Fibroblast of upper back skin (primary cell): ENCODE measurements at places on chromosomes 13 and 19.

DNA sequence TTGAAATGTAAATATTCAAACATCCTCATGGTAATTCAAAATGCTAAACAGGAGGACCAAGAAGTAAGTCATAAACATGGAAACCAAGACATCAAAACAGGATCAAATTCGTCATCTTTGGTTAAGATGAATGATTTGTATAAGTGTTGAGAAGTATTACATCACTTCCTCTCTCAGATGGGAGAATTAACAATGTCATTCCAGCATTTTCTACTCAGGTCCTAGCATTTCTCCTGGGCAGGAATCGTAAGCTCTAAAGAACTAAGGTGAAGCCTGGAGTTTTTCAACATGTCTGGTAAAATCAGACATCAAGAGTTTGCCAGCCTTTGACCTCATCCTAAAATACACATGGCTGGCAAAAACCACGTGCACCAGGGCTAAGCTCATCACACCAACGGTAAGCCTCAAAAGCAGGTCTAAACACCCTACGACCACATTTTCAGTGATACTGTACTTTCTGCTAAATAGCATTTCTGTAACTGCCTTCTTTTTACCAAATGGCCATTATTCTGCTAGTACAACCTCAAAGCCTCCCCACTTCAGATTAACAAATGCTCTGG, 24.8 kb downstream of the RANBP3 start:
- DNase-seq = peak; percentile 52

- no peak for DNase-seq
These were observed 1206.1 kb downstream of the EFNB2 start for GRCh38 chr13:105329359-105329758.

GRCh38 chr19:36093146-36093662, 17.7 kb upstream of the OVOL3 start:
- no peak for DNase-seq

DNA sequence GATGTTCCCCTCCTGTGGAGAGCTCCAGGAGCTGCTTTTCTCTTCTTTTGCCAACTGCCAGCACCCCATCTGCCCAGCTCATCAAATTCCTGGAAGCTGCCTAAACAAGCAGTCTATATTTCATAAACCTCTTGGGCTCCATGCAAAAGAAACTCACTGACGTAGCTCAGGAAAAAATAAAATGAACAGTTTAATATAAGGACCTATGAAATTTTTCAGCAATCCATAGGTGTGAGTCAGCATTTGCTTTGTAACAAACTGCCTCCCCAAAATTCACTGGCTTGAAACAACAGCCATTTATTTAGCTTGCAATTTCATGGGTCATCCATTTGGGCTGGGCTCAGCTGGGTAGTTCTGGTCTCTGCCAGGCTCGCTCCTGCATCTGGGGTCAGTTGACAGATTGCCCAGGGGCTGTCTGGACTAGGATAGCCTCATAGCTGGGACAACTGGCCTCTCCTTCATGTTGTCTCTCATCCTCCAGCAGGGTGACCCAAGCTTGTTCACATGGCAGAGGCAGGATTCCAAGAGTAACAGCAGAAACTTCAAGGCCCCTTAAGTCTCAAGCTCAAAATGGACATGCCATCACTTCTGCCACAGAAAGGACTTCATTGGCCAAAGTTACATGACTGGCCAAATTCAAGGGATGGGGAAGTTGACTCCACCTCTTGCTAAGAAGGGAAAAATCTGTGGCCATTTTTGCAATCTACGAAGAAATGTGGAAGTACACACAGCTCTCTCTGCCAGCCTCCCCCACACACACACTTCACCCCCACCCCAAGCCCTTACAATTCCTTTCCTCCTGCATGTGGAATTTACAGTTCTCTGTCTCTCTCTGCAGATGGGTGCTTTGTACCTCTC, 7.9 kb upstream of the PVR start:
- DNase-seq = peak; percentile 73

DNA sequence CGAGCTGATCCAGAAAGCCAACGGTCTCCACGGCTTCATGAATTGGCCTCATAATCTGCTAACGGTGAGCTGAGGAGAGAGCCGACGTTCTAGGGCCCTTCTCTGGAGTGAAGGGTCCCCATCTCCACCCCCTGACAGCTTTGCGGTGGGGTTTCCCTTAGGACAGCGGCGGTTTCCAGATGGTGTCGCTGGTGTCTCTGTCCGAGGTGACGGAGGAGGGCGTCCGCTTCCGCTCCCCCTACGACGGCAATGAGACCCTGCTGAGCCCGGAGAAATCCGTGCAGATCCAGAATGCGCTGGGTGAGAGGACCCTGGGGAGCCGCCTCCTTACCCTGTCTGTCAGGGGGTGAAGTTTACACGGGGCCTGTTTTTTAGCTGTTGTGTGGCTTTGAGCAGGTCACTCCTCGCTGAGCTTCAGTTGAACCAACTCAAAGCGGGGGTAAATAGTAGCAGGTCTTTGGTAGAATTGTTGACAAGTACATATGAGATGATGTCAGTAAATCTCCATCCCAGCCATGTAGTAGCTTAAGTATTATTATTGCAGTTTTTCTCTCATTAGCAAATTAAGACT, 801 bp downstream of the QTRT1 start:
- no peak for DNase-seq

- peak; percentile 95 for DNase-seq
These were observed 220.8 kb downstream of the COG6 start for GRCh38 chr13:39876258-39876657.

GRCh38 chr13:112968380-112968909, 569 bp upstream of the MCF2L start:
- no peak for DNase-seq

- no peak for DNase-seq
These were observed 87.9 kb downstream of the LRCH1 start for GRCh38 chr13:46640843-46641242.
